Activated CD8-positive, alpha-beta memory T cell treated with anti-CD3 and anti-CD28 coated beads, Interleukin-2, amount 10 ng/mL, durations not matched to agents 7 days and 5 days (primary cell): ENCODE measurements at places on chromosomes 7 and 10.

GRCh38 chr10:42781893-42782445 is 626 bp upstream of the BMS1 start:
- H3K36me3 ChIP-seq: peaks cover 14% of the 10 kb centered on the region
- peak overlapping the region; percentile 85 for H3K4me3 ChIP-seq
- peak overlapping the region; percentile 86 for H3K27ac ChIP-seq
- peaks cover 5% of the 10 kb centered on the region for H3K27me3 ChIP-seq
- peaks cover 17% of the 10 kb centered on the region for H3K4me1 ChIP-seq
- no peak for DNase-seq

- no peaks in the 10 kb centered on the region for H3K36me3 ChIP-seq
- no peak overlapping the region for H3K27ac ChIP-seq
- H3K4me1 ChIP-seq: no peaks in the 10 kb centered on the region
- H3K4me3 ChIP-seq: no peak overlapping the region
Observed at GRCh38 chr10:4945766-4946717, 17.2 kb upstream of the AKR1C1 start.

DNA sequence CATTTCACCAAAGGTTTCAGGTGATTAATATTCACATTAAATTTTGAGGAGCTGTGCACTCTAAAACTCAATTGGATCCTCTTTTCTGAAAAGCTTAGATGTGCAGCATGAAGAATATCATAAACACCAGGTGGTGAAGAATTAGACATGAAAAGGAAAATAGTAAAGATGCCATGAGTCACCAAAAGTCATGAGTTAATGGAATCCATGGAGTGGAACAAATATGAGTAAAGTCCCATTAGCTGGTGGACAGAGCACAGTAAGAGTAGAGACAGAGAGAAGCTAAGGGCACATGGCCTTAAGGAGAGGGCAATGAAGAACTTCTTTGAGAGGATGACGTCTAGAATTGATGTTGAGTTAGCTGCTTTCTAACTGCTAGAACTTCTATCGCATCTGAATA is 271.6 kb downstream of the CSTF2T start:
- H3K36me3 ChIP-seq: no peaks in the 10 kb centered on the region
- no peak overlapping the region for H3K27ac ChIP-seq
- DNase-seq: no peak
- no peaks in the 10 kb centered on the region for H3K4me1 ChIP-seq
- H3K4me3 ChIP-seq: no peak overlapping the region

GRCh38 chr10:79269969-79270368 is 77.3 kb upstream of the PPIF start:
- peaks cover 8% of the 10 kb centered on the region for H3K36me3 ChIP-seq
- no peak overlapping the region for H3K27ac ChIP-seq
- no peaks in the 10 kb centered on the region for H3K27me3 ChIP-seq
- DNase-seq: no peak
- no peak overlapping the region for H3K4me3 ChIP-seq

DNA sequence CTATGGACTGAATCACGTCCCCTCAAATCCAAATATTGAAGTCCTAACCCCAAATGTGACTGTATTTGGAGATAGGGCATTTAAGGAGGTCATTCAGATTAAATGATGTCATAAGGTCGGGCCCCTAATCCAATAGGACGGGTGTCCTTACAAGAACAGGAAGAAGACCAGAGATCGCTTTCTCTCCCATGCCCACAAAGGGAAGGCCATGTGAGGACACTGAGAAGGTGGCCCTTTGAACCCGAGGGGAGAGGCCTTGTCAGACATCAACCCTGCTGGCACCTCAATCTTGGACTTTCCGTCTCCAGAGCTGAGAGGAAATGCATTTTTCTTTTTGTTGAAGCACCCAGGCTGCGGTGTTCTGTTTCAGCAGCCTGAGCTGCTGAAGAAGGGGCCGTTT is 72.3 kb upstream of the KLF6 start:
- peaks cover 9% of the 10 kb centered on the region for H3K4me1 ChIP-seq
- no peak for DNase-seq
- H3K36me3 ChIP-seq: no peaks in the 10 kb centered on the region
- no peaks in the 10 kb centered on the region for H3K27me3 ChIP-seq

DNA sequence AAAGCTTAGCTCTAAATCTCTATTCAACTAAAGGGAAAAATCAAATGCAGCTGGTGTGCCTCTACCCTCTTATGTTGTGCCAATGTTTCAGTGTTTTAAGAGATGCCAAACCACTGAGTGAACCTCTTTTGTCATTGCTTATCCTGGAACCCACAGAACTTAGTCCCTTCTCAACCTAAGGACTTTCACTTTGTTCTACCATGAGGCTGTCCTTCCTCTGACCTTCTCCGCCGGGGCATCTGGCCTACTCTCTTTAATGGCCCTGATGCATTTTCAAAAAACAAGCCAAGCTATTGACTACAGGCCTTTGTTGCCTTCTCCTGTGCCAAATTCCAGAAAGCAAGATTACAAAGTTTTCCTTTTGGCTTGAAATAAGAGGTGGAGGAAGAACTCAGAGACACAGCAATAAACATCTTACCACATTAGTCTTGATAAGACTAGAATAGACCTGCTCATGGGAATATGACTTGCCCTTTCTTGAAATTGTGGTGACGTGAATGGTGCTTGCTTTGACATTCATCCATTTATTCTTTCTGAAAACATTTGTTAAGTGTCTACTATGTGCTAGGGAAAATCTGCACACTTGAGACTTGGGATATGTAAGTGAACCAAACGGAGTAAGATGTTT is 253.2 kb upstream of the SMIM30 start:
- no peaks in the 10 kb centered on the region for H3K36me3 ChIP-seq
- no peaks in the 10 kb centered on the region for H3K27me3 ChIP-seq
- no peak for DNase-seq
- no peaks in the 10 kb centered on the region for H3K4me1 ChIP-seq
- no peak overlapping the region for H3K4me3 ChIP-seq
- no peak overlapping the region for H3K27ac ChIP-seq

DNA sequence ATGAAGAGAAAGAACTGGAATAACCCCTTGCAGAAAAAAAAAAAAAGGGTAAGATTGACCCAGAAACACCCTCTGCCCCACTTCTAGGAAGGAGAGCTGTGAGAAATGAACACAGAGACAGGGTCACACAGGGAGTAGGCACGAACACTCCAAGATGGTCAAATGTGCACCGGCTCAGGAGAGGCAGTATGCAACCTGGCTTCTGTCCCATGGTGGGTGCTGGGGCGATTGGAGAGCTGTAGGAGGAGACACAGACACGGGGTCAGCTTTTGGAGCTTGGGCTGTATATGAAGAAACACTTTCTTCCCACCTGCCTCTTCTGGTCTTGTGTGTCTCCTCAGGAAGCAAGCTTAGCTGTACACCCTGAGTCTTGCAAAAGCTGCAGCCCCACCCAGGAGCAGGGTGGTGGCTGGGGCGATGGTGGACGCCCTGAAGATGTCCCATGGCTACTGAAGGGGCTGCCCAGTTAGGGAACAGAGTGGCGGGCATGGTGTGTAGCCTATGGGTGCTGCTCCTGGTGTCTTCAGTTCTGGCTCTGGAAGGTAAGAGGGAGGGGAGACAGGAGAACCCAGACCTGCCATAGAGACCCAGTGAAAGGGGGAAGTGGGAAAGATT is 8.0 kb downstream of the EPHB6 start:
- DNase-seq: peak; percentile 38
- no peak overlapping the region for H3K4me3 ChIP-seq
- H3K27me3 ChIP-seq: peaks cover 4% of the 10 kb centered on the region
- no peaks in the 10 kb centered on the region for H3K4me1 ChIP-seq
- no peaks in the 10 kb centered on the region for H3K36me3 ChIP-seq
- no peak overlapping the region for H3K27ac ChIP-seq

GRCh38 chr7:10632712-10633111 is 341.0 kb upstream of the PHF14 start:
- no peak for DNase-seq
- H3K36me3 ChIP-seq: no peaks in the 10 kb centered on the region
- H3K4me1 ChIP-seq: no peaks in the 10 kb centered on the region
- H3K4me3 ChIP-seq: no peak overlapping the region
- H3K27ac ChIP-seq: no peak overlapping the region

DNA sequence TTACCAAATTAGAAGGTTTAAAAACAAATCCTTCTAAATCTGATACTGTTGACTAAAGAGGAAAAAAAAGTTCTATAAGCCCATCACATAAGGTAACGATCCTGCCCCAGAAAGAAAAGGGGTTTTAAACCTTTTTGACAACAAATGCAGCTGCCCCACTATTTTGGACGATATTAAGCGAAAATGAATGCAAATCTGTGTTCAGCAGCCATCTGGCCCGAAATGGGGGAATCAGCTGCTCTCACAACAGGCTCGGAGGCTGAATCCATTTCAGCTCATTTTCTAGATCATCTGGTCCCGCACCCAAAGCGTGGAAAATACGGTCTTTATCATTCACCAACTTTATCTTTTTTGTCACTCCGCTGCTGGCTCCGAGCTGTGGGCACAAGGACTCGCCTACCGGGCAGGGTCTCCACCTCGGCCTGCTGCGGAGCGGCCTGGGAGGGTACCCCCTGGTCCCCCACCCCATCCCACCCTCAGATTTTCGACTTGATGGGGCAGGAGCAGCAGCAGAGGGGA is 2.4 kb upstream of the EBF3 start:
- peaks cover 10% of the 10 kb centered on the region for H3K4me1 ChIP-seq
- no peak for DNase-seq
- H3K27ac ChIP-seq: peak overlapping the region; percentile 36
- peaks cover 72% of the 10 kb centered on the region for H3K27me3 ChIP-seq
- H3K4me3 ChIP-seq: no peak overlapping the region

DNA sequence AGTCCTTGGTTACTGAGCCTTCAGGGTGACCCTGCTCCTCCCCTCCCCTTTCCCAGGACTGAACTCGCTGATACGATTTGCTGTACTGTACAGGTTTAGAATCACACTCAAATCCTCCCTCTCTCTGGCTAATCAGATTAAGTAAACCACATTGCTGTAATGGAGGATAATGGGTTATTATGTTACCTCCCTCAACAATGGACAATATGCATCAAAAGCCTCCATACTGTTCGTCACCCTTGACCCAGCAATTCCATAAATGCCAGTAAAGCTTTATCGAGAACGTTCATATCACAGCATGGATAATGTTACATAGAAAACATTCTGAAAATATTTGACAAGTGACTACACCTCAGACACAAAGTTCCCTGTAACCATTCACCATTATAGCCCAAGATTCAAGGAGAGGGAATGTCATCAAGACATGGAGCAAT is 61.7 kb downstream of the FAM107B start:
- no peak for DNase-seq
- H3K27ac ChIP-seq: no peak overlapping the region
- no peak overlapping the region for H3K4me3 ChIP-seq

DNA sequence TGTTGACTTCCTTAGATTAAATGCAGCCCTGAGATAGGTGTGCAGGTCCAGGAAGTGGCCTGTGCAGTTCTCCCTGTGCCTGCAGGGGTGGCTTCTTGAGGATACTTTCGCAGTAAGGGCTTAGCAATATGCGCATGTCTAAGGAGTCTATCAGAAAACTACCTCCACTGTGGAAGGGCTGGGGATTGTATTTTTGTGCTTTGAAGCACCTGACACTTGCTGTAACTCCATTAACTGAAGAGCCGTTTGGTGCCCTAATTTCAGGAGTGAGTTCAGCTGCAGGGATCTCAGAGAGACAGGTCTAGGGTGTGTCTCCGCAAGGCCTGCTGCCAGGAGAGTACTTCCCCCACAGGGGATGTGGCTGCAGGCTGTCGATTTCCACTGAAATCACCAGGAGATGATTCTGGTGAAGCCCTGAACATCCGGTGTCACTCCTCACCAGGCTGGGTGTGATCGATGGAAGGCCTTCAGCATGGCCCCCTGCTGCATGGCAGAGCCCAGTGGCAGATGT is 35.5 kb downstream of the IKZF1 start:
- H3K27me3 ChIP-seq: no peaks in the 10 kb centered on the region
- peaks cover 50% of the 10 kb centered on the region for H3K4me1 ChIP-seq
- DNase-seq: peak; percentile 86

- H3K27ac ChIP-seq: no peak overlapping the region
- no peaks in the 10 kb centered on the region for H3K4me1 ChIP-seq
- H3K4me3 ChIP-seq: no peak overlapping the region
- no peak for DNase-seq
Observed at GRCh38 chr10:1488970-1489548, 248.3 kb downstream of the ADARB2 start.

- H3K4me1 ChIP-seq: no peaks in the 10 kb centered on the region
- no peak for DNase-seq
- peaks cover 1% of the 10 kb centered on the region for H3K36me3 ChIP-seq
- H3K27me3 ChIP-seq: no peaks in the 10 kb centered on the region
- no peak overlapping the region for H3K27ac ChIP-seq
Observed at GRCh38 chr10:121947343-121948330, 19.8 kb upstream of the ATE1 start.

GRCh38 chr7:23531050-23531793 is 559 bp downstream of the TRA2A start:
- H3K36me3 ChIP-seq: peaks cover 18% of the 10 kb centered on the region
- H3K27me3 ChIP-seq: no peaks in the 10 kb centered on the region
- H3K4me3 ChIP-seq: peak overlapping the region; percentile 96

DNA sequence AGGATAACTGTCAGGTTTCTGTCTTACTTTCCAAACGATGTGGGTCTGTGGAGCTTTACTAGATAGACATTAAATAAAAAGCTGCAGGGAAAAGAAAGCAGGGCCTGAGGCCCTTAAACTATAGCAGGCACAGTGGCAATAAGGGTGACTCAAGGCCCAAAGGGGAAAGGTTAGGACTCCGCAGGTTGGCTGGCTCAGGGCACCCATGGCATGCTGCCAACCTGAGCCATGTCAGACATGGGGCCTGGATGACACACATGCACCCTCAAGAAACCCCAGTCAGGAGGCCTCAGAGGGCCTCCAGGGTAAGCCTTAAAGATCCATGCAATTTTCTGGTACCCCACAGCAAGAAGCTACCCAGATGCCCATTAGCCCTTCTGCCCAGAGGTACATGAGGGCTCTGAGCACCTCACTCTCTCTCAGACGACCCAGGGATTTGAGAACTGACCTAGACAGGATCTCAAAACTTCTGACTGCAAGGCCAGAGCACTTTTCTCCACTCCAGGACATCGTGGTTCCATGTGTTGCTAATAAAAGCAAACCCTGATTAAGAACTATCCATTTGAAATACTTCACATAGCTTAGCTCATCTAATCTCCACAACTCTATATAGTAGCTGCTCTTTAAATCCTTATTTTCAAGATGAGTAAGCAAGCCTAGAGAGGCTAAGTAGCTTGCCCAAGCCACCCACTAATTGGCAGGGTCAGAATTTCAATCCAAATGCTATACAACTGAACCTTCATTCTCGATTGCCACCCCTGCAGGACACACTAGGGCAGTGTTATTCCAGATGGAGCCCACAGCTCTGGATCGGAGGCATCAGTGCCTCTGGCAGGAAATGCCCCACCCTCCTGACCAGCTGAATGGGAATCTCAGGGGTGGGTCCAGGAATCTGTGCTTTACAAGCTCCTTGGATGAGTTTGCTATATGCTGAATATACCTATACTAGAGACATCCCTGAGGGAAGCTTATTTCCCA is 132.5 kb upstream of the EFCAB10 start:
- H3K4me3 ChIP-seq: no peak overlapping the region
- H3K27me3 ChIP-seq: no peaks in the 10 kb centered on the region
- no peak for DNase-seq
- peaks cover 22% of the 10 kb centered on the region for H3K36me3 ChIP-seq
- no peaks in the 10 kb centered on the region for H3K4me1 ChIP-seq

- no peak overlapping the region for H3K4me3 ChIP-seq
- no peak overlapping the region for H3K27ac ChIP-seq
- no peaks in the 10 kb centered on the region for H3K36me3 ChIP-seq
- no peaks in the 10 kb centered on the region for H3K4me1 ChIP-seq
- no peaks in the 10 kb centered on the region for H3K27me3 ChIP-seq
Observed at GRCh38 chr7:70051726-70052125, 453.5 kb downstream of the AUTS2 start.
